Left renal cortex interstitium (tissue), 4 donors: ENCODE measurements at places on chromosomes 4 and X. TPM values are rescaled to one million over a fixed set of nuclear protein-coding genes. Genes with fewer than 3 reads are reported as not detected.

The TRPC5OS gene
- polyA plus RNA-seq, result 0.09 TPM

DNA sequence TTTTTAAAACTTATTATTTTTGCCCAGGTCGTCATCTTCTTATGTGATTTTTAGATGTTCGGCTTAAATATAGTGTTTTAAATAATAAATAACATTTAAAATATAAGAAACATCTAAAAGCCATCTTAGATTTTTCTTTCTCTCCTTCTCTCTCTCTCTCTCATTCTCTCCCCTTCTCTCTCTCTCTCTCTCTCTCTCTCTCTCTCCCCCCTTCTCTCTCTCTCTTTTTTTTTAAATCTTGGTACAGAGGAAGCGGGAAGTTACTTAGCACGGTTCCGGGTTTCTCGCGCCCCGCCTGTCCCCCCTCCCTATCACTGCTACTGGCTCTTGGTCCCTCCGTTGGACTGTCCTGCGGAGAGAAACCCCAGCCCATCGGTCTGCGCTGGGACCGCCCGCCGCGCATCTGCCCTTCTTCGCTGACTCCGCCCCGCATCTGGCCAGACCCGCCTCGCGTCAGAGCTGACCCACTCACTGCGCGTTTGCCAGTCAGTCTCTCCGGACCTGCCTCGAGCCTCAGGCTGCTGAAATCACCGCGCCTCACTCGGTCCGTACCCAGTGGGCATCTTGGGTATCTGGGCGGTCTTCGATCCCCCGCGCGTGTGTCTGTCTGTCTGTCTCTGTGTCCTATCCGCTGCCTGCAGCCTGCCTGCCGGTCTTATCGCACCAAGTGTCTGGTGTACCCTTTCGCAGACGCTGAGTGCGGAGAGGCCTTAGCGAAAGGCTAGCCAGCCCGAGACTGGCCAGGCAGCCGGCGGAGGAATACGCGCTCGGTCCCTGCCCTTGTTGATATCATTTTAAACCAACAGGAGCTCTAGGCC lies at the start of gene PABPC5:
PABPC5 (plus strand) TSS at position 489 of the 818 bp plus-strand sequence. CDS start 739 bp downstream, outside the sequence.
- peak; percentile 66 for DNase-seq

- DNase-seq, result no peak
These were observed 48.3 kb downstream of the AMELX start for GRCh38 chrX:11341274-11342201.

DNA sequence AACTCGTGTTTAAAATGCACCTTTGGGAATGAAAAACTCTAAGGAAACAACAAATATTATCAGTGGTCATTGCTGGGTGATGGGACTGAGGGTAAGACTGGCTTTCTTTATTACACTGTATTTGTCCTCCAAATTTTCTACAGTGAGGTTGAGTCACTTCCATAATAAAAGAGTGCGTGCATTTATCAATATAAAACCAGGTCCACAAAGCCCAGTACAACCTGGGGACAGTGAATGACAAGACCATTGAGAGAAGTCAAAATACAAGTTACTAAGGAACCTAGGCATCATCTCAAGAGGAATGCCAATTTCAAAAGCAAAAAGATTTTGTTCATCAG lies 76.4 kb downstream of the MAGED4 start:
- no peak for DNase-seq

GRCh38 chrX:70253377-70254062 lies 6.5 kb downstream of the P2RY4 start:
- DNase-seq, result no peak

DNA sequence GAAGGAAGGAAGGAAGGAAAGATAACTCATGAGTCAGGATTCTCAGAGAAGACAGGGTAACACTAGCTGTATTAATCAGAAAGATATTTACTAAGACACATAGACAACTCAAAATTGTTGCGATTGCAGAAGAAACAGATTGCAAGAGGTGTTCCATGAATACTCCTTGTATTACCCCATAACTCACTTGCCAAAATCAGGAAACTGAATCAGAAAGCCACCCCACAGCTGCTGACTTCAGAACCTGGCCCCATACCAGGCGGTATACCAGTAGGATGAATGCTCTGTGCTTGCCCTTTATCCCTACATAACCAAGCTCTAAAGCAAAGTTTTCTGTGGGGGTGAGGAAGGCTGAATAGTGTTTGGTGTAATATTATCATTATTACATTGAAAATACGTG lies 468.5 kb downstream of the IQCM start:
- no peak for DNase-seq

DNA sequence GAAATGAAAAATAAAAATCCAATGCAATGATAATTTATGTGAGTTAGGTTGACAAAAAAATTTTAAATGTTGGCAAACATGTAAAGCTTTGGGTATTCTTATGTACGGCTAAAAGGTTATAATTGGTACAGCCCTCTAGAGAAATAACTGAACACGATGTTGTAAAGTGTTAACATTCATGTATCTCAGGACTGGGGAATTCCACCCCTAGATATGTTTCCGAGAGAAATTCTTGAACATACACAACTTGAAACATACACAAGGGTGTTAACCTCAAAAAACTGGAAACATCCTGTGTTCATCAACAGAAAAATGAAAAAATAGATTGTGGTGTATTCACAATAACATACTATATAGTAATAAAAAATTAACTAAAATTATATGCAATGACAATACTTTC lies 91.8 kb downstream of the CHM start:
- no peak for DNase-seq

DNA sequence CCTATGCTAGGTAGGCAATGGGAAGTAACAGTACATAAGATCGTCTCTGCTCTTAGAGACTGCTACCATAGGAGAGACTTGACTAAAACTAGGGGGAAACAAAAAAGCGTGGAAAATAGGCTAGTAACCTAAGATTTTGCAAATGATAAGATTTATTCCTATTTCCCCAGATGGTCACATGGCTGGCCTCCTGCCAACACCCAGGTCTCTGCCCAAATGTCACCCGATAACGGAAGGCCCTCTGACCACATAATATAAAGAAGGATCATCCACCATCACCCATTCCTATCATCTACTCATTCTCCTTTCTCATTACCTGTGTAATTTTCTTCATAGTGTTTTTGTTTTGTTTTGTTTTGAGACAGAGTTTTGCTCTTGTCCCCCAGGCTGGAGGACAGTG lies 4.7 kb downstream of the LAMP2 start:
- DNase-seq, result no peak

The MCF2 gene
- polyA plus RNA-seq, result 1.5 TPM

The USP17L24 gene
- polyA plus RNA-seq, result not detected

DNA sequence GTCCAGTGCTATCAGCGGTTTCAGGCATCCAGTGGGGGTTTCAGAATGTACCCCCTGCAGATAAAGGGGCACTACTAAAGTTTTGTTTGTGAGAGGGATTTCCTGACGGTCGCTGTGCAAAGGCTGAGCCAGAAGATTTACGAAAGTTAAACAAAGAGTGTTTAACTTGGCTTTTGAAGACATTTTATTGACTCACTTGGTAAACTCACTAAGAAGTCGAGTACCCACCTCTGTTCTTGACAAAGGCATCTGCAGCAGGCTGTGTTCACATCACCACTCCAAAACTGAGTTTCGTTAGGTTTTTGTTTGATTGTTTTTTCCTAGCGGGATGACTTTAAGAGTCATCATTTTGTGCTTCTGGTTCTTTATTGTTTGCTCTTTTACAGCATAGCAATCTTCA lies 143.9 kb upstream of the TBL1X start:
- no peak for DNase-seq

GRCh38 chr4:7197910-7198309 lies 5.6 kb downstream of the SORCS2 start:
- no peak for DNase-seq

GRCh38 chrX:128582036-128582435 lies 529.8 kb upstream of the ACTRT1 start:
- DNase-seq, result no peak

- no peak for DNase-seq
These were observed 82.6 kb upstream of the TMEM164 start for GRCh38 chrX:109920325-109920724.

- DNase-seq, result no peak
These were observed 9.0 kb upstream of the RPL34 start for GRCh38 chr4:108611365-108611764.

DNA sequence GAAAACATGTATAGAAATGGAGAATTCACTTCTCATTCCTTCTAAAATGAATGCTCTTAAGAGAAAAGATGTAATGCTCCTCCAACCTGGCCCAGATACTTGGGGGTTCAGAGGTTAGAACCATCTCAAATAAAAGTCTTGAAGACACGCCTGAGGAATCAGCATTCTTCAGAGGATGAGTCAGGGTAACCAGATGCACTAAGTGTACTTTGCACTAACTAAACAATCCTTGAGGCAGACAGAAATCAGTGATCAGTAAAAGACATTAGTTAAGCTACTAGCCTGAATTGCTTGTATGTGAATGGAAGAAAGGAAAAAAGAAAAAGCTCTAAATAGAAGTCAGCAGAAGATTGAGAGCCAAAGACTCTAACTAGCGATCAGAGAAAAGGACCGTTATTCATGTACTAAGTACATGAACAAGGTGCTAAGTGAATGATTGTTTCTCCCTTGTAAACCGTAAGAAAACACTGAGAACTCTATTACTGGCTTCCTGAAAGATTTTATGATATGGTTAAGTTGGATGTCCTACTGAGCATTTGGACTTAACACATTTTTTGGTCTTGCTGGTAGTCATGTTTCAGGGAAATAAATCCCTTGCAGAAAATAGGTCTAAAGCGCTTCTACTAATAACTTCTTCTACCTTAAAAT lies 738.3 kb downstream of the STPG2 start:
- no peak for DNase-seq

- peak; percentile 51 for DNase-seq
These were observed 179.1 kb upstream of the TBC1D9 start for GRCh38 chr4:140935254-140935653.

DNA sequence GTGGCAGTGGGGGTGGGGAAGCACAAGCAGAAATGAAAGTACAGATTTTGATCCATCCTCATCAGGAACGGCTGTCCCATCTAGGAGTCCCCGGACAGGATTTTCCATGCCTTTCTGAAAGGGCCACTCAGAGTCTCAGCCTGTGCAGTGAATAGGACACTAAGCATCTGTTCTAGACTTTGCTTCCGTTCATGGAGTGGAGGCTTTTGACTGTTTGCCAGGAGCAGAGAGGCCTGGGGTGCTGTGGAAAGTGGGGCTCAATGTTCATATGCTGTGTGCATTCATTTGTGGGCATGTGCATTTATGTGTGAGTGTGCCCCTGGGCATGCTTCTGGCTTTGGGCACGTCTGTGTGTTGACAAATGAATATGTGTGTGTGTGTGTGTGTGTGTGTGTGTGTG lies 25.6 kb upstream of the MAMLD1 start:
- no peak for DNase-seq

The CT55 gene
- polyA plus RNA-seq, result 0.17 TPM

The PAGE2B gene
- not detected for polyA plus RNA-seq

The MEPE gene
- polyA plus RNA-seq, result not detected

DNA sequence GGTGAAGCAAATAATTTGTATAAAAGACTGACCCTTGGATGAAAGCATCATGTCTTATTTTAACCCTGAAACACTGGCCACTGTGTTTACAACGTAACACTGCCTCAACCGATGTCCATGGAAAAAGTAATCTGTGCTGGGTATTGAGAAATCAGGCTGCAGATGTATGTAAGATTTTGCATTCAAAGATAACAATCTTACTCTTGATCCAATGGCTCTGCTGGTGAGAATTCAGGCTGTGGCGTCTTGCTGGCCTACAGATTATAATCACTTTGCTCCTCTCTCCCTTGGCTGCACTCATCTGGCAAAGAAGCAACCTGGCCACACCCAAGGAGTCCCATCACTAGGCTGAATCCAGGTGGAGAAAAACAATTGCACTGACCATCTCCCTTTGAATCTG lies 7.5 kb downstream of the ADGRA3 start:
- DNase-seq, result no peak

- DNase-seq, result no peak
These were observed 19.8 kb upstream of the PLCXD1 start for GRCh38 chrX:261167-261918.

DNA sequence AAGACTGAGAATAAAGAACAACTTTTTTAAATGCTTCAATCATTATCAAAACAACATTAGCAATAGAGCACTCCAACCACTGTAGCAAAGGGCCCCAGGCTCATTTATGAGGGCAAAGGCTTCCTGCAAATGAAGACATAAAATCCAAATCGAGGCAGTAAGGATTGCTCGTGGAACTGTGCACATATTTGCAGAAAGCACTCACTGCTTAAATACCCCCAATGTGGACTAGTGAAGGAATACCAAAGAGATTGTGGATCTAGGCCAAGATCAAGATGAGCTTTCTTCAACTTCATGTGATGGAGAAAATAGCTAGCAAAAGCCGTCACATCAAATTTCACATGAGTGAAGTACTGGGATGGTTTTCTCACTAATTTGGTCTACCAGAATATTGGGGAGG lies 35.2 kb downstream of the GPC3 start:
- DNase-seq, result no peak

The CFP gene
- 2.2 TPM for polyA plus RNA-seq

The BMPR1B gene
- polyA plus RNA-seq, result 20.4 TPM

DNA sequence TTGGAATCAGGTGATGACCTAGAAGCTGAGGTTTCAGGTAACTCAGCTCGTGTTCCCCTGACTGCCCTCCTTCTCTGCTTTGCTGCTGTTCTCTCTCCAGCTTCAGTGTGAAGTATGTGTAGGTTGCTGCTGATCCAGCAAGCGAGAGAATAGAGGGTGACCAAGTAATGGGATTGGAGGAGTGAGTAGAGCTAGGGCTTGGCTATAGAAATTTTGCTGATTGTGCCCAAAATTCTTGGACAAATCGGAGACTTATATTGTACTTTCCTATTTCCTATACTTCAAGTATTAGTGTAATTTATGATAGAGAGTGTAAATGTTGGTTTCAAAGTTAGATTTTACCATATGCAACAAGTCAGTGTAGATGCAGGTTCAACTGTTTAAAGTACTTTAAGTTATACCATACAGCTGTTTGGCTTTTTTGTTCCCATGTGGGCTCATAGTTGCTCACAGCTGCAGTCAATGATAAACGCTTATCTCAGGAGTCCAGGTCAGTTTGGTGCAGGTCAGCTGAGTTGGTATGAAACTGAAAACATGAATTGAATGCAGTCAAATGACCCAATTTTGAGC lies 48.0 kb downstream of the RAPGEF2 start:
- DNase-seq, result no peak

The CENPVL1 gene
- 0.20 TPM for polyA plus RNA-seq

DNA sequence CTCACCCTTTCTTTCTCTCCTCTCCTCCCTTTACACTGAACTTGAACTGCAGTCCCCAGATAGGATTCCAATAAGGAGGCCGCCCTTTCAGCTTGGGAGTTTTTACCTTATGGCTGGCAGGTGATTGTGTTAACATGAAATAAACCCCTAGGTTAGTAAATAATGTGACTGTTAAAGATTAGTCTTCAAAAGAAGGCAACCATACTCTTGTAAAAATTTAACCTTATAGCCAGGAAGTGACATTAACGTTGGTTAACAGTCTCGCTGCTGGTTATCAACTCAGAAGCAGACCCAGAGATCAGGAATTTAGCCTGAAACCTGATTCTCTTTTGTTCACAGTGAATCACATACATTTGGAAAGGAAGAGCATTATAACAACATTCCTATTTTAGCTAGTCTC lies 15.2 kb downstream of the FHDC1 start:
- no peak for DNase-seq

DNA sequence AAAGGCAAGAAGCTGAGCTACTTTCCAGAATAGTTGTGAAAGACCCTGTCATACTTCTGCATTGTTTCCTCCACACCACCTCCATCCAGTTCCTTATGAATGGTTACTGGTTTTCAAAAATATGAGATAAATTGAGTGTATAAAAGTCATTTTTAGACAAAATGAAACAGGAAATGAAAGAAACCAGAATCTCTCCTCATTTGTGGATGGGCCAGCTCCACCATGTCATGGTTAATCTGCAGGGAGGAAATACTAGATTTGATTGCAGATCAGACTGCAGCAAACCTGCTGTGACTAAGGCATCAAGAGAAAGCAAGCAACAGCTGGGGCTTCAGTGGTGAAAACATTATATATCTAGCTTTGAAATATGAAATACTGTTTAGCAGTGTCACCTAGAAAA lies 23.8 kb downstream of the F9 start:
- no peak for DNase-seq
